M059J (cell line): ENCODE measurements at places on chromosomes 5 and 9.
A peak's percentile ranks its signal among the peaks of the same experiment; 100 is the strongest.

DNA sequence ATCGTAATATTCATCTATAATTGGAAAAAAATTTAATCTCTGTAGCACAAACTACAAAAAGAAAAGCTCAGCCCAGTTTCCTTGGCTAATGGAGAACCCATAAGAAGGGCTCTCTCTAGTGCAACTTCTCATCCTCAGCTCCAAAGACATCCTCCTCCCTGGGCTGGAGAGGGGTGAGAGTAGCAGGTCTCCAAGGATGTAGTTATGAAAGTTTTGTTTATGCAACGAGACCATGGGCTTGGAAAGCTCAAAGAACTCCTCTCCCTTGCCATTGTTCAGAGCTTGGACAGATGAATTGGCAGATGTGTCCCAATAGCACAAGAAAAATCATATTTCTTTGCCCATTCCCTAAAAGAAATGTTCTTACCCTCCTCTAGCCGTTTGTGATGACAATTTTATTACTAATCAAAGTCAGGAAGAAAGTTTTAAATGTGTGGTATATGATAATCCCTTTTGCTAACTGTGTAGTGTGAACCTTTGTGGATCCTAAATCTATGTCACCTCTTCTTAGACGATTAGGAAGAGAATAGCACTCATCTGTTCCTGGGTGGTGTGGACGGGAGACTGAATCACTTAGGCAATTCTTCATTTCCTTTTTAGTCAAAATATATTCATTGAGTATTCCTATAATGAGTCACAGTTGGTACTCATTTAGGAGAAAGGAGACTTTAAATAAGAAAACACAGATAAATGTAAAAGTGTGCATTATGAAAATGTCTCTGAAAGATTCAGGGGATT lies 52.2 kb downstream of the GARNL3 start:
- DNase-seq, result no peak

DNA sequence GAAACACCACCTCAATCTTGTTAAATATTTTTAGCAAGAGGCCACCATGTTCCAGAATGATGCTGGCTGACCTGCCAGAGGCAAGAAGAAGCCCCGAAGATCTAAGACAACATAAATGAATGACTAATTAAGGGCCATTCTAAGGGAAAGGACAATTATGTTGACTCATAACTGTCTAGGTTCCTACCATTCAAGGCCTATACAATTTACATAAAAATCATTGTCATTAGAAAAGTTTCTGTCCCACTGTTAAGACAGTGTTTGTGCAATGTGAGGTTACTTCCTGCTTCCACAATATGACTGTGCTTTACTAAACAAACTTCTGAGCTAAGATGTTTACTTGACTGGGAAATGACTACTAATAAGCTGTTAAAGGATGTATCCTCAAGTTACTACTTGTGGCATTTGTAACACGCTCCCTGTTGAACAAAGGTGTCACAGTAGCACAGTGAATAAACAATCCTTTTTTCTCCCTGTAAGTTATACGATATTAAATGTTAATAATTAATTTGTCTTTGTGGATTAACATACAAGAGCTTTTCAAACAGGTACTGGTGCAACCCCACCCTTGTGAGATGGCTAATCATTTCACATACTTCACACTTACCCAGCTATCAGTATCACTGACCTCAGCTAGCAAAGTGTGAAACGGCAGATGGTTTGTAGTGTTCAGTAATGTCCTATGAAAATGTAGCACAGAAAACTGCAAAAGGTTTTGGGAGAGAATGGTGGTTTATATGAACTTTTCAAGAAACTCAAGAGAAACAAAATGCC lies 195.8 kb downstream of the EFNA5 start:
- DNase-seq, result peak; percentile 61

GRCh38 chr5:5738797-5739489 lies 316.5 kb downstream of the ICE1 start:
- no peak for DNase-seq

DNA sequence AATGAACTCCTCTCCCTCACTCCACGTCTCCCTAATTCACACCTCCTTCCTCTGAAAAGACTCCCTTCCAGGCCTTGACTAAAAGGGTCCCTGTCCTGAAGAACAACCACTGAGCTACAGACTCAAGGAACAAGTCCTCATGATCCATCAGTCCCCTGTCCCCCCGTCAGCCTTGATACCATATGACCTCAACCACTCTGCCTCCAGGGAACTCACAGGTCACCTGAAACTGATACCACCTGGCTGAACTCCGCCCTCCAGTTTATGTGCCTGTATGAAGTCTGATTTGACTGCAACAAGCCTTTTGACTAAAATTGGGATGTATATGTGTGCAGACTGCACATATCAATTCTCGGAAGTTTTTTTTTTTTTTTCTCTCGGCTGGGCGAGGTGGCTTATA lies 88.7 kb downstream of the UGCG start:
- DNase-seq, result no peak

DNA sequence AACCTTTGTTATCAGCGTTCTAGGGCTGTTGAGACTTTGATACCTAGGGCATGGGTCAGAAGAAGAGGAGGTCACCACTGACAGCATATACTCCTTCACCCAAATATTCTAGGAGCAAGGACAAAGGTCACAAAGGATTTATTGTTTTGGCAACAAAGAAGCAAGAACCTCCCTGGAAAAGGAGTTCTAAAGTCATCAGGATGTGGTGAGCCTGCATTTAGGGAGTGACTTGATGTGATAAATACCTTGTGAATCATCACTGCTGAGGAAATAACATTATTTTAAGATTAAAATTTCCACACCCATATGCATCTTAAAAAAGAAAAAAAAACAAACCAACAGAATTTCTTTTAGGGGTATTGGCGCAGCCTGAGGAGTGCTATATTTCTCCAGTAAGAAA lies 13.9 kb downstream of the IFNA1 start:
- DNase-seq, result peak; percentile 68

DNA sequence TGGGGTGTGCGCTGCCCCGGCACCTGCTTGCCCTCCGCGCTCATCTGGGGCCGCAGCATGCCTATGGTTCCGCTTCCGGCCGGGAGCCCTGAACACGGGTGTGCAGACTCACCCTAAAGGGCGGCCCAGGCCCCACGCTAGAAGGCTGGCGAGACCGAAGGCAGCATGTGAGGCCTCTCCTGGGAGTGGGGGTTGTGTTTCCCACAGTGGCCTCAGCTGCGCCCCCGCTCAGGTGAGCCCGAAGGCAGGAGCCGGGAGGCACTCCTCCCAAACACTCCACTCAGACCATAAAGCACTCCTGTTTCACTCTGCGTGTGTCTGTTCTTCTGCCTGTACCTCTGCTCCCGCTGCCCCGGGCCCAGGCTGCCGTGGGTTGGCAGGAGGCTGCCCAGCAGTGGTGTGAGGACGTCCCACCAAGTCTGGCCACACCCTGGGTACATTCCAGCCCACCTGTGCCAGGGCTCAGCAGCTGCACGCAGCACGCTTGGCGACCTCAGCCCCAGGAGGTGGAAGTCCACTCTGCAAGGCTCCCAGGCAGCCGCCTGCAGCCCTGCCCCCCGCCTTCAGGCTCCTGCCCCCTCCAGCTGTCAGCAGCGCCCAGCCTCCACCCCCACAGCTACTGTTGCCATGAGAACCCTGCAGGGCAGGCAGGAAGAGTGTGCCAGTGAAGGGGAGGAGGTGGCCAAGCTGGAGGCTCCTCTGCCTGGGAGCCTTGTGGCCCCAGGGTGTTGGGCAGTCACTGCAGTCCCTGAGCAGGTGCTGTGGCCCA lies 1.2 kb upstream of the AJM1 start:
- peak; percentile 88 for DNase-seq

GRCh38 chr9:21854594-21854993 lies 52.2 kb downstream of the MTAP start:
- DNase-seq, result peak; percentile 65

DNA sequence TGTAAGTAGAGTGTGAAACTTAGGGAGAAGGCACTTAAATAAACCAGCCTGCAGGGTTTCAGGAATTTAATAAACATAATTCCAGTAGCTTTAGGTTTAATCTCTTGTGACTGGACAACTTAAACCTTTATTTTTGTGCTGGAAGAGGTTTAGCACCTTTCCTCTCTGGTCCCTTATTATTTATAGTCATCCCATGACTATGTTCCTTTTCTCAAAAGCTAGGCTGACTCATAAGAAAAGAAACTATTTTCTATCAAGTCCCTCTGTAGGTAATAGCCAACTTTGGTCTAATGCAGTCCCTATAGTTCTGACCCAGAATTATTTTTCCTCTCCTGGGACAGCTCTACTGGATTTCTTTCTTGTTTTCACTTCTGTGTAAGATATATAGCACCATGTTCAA lies 588.9 kb downstream of the NR2F1-AS1 start:
- DNase-seq, result peak; percentile 35

- no peak for DNase-seq
These were observed 6.4 kb upstream of the TOR4A start for GRCh38 chr9:137270929-137271695.

DNA sequence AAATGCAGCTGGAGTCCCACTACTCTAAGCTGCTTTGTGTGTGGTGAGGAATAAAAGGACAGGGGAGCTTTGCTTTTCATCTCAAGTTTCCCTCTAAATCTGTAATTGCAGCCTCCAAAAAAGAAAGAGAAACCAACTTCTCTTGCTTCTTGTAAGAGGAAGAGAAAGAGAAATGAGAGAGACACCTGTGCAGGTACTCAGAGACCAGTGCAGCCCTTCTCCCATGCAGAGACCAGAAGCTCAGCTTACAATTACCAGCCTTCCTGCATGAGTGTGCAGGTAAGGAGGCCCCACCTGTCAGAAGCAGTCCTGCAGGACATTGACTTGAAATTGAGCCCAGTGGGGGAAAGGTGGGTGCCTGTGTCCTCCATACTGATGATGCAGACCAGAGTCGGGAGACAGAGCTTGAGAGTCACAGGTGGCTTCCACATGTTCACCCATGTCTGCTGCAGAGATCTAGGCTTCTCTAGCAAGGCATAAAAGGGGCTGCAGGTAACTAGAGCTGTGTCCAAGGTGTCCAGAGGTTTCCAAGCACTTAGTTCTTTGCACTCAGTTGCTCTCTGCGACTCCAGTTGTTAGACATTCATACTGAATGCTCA lies 15.3 kb upstream of the MED10 start:
- no peak for DNase-seq

DNA sequence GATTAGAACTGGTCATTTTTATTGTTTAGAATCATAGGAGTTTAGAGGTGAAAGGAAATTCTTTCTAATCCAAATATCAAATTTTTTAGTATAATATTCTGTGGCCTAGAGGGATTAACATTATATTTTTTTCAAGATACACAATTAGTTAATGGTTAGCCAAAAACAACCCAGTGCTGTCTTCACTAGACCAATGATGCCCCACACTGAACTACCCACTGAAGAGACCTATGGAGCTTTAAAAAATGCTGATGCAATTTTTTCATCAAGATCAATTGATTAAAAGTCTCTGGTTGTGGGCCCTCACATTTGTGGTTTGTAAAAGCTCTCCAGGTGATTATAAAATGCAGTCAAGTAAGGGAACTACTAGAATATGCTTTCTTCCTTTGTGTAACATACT lies 274.1 kb upstream of the C9orf72 start:
- no peak for DNase-seq

GRCh38 chr9:29714860-29715259 lies 2141.6 kb upstream of the C9orf72 start:
- no peak for DNase-seq

- no peak for DNase-seq
These were observed 381.5 kb upstream of the KLF4 start for GRCh38 chr9:107870927-107871680.

DNA sequence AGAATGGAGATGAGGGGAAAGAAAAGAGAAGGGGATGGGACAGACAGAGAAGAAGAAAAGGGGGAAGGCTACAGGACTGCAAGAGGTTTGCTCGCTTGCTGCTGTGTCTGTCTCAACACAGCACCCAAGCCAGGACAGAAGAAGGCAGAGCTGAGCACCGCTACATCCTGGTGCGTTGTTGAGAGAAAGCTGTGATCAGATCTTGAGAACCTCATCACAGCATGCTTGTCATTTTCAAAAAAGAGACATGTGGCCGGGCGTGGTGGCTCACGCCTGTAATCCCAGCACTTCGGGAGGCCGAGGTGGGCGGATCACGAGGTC lies 110.9 kb downstream of the NXNL2 start:
- DNase-seq, result no peak

DNA sequence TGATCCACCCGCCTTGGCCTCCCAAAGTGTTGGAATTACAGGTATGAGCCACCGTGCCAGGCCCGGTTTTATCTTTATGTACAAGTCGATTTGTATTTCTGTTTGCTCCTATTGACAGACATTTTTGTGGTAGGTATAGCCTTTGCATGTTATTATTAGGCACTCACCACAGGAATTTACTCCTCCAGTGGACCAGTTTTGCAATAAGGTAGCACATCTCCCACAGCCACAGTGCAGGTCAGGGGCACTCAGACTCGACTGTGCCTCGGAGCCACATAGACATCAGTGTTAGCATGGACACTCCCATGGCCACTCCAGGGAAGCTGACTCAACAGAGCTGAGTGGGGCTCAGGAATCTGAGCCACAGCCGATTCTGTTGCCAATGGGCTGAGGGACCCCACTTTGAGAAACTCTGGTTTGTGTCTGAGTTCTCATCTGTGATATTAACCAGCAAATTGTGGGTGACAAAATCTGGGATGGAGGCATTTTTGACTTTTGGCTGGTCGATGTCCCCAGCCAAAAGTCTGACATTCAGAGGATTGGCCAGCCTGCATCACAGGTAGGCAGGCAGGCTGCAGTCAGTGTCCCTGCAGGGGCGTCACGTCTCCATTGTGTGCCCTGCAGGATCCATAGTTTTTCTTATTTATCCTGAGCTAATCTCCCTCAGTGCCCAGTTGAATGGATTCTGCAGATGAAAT lies 15.0 kb upstream of the SHB start:
- DNase-seq, result peak; percentile 80

GRCh38 chr9:2565676-2566340 lies 55.8 kb upstream of the VLDLR start:
- DNase-seq, result no peak

DNA sequence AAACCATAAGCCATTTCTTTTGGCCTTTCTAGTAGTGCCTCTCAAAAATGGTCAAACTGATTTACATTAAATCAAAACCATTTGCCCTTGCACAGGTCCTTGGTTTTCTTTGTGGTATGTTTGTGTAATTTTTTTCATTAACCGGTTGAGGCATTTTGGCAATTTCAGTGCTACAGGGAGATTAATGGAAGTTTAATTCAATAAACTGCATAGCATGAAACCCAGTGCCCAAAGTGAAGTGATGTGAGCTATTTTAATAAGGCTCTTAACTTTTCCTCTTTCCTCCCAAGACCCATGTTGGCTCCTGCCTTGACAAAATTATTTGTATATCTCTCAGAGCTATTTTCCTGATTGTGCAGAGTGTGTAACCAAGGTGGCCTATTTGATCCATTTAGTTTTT lies 326.2 kb upstream of the SEMA6A start:
- no peak for DNase-seq
